ENCODE measurements at places on chromosomes 4 and X. TPM values are rescaled to one million over a fixed set of nuclear protein-coding genes. Genes with fewer than 3 reads are reported as not detected.

DNA sequence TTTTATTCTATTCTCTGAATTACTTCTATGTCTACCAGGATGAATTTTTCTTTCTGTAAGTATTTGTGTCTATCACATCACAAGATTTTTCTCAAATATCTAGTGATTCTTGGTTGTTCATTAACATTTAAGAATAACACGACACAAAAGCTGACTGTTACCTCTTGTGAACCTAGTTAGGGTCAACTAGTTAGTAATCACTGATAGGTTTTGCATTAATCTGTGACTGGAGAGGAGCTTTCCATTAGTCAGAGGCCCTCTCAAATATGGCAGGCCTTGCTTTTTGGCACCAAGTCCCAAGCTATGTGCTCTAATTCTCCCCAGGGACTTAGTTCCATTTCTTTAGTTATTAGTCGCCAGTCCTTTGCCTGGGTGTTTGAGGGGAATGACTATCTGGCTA is 259.2 kb downstream of the CFAP299 start:
- DNase-seq, result no peak
- H3K36me3 ChIP-seq, result no peaks in the 10 kb centered on the region
- H3K4me3 ChIP-seq, result no peak overlapping the region
- H3K27ac ChIP-seq, result no peak overlapping the region
- no peaks in the 10 kb centered on the region for H3K27me3 ChIP-seq
- H3K4me1 ChIP-seq, result no peaks in the 10 kb centered on the region

NXF2 gene
- total RNA-seq, result not detected

PCDH19 gene
- 0.38 TPM for total RNA-seq

LEF1 gene
- total RNA-seq, result 0.41 TPM

GRCh38 chrX:39750848-39751247 is 346.9 kb downstream of the BCOR start:
- peaks cover 23% of the 10 kb centered on the region for H3K4me1 ChIP-seq
- no peaks in the 10 kb centered on the region for H3K27me3 ChIP-seq
- no peak overlapping the region for H3K27ac ChIP-seq

DNA sequence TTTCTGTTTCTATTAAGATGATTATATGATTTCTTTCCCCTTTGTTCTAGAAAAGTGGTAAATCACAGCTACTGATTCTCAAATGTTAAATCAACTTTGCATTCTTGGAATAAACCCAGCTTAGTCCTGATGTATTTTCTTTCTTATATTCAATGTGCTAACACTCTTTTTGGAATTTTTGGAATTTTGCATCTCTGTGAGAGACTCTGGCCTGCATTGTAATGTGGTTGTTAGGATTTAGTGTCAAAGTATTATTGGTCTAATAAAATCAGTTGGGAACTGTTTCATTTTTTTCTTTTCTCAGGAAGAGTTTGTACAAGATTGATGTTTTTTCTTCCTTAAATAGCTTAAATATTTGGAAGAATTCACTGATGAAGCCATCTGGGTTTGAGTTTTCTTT is 109.6 kb downstream of the KIT start:
- no peaks in the 10 kb centered on the region for H3K27me3 ChIP-seq
- H3K4me1 ChIP-seq, result no peaks in the 10 kb centered on the region
- no peaks in the 10 kb centered on the region for H3K36me3 ChIP-seq
- no peak overlapping the region for H3K27ac ChIP-seq
- DNase-seq, result no peak
- H3K4me3 ChIP-seq, result no peak overlapping the region

DNA sequence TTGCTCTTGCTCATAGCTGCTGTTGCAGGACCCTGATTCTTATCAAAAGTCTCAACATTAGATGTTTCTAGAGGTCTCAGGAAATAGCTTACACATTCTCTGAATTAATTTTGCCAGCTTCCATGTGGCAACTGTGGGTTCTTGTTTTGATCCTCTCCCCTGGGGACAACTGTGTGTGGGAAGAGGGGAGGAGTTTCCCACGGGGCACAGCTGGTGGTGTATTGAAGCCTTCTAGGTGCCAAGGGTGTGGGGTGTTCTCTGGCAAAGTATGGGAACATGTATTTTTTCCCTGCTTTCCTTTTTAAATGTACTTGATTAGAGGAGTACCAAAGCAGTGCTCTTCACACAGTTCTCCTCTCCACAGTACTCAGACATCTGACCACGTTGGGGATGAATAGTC is 212.7 kb downstream of the RPA4 start:
- no peak for DNase-seq
- H3K4me1 ChIP-seq, result no peaks in the 10 kb centered on the region
- H3K27me3 ChIP-seq, result no peaks in the 10 kb centered on the region
- H3K27ac ChIP-seq, result no peak overlapping the region
- no peak overlapping the region for H3K4me3 ChIP-seq

FGF13 gene
- total RNA-seq, result 1.7 TPM

GRCh38 chrX:84469226-84469625 is 33.0 kb downstream of the HDX start:
- no peak overlapping the region for H3K27ac ChIP-seq
- no peaks in the 10 kb centered on the region for H3K4me1 ChIP-seq
- no peak for DNase-seq

HTR2C gene
- total RNA-seq, result not detected

DNA sequence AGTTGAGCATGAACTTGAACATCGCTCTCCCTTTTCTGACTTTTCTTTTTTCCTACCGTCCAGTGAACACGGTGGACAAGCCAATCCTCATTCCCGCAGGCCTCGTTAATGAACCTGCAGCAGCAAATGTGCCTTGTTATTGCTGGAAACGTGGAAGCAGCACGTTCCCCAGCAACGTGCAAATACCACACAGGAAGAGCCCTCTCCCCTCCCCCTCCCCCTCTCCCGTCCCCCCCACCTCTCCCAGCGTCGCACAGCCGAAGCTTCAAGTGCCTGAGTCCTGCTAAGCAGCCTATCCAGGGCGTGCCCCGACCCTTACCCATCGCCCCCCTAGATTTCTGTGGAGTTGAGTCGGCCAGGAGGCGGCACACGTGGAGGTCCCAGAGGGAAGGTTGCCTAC is 219.9 kb downstream of the BCOR start:
- no peak overlapping the region for H3K4me3 ChIP-seq
- DNase-seq, result no peak
- H3K4me1 ChIP-seq, result no peaks in the 10 kb centered on the region
- no peaks in the 10 kb centered on the region for H3K27me3 ChIP-seq

GRCh38 chrX:46916273-46916672 is 4.1 kb downstream of the JADE3 start:
- H3K4me1 ChIP-seq, result peaks cover 25% of the 10 kb centered on the region
- no peaks in the 10 kb centered on the region for H3K27me3 ChIP-seq
- no peak overlapping the region for H3K4me3 ChIP-seq
- no peak overlapping the region for H3K27ac ChIP-seq
- H3K36me3 ChIP-seq, result no peaks in the 10 kb centered on the region

- H3K27ac ChIP-seq, result no peak overlapping the region
- peaks cover 30% of the 10 kb centered on the region for H3K4me1 ChIP-seq
- no peaks in the 10 kb centered on the region for H3K27me3 ChIP-seq
- no peaks in the 10 kb centered on the region for H3K36me3 ChIP-seq
Measured at GRCh38 chr4:122824616-122825015, 2.0 kb upstream of the FGF2 start.

- no peak for DNase-seq
- no peak overlapping the region for H3K4me3 ChIP-seq
- no peaks in the 10 kb centered on the region for H3K4me1 ChIP-seq
- H3K36me3 ChIP-seq, result no peaks in the 10 kb centered on the region
- no peaks in the 10 kb centered on the region for H3K27me3 ChIP-seq
Measured at GRCh38 chr4:163976588-163976987, 482.1 kb downstream of the TMA16 start.

DNA sequence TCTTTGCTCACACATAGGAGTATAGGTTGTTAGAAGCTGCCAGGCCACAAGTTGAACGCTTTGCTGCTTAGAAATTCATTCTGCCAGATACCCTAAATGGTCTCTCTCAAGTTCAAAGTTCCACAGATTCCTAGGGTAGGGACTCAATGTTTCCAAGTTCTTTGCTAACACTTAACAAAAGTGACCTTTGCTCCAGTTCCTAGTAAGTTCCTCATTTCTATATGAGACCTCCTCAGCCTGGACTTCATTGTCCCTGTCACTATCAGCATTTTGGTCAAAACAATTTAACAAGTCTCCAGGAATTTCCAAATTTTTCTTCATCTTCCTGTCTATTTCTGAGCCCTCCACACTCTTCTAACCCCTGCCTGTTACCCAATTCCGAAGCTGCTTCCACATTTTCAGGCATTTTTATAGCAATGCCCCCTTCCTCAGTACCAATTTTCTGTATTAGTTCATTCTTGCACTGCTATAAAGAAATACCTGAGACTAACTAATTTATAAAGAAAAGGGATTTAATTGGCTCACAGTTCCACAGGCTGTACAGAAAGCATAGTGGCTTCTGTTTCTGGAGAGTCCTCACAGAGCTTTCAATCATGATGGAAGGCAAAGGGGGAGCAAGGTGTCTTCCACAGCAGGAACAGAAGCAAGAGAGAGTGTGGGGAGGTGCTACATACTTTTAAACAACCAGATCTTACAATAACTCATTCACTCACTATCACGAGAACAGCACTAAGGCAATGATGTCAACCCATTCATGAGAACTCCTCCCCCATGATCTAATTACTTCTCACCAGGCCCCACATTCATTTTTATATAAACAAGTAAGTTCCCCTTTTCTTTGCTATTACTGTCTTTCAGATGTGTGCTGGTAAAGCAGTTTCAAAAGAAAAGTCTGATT is 11.5 kb upstream of the TLR1 start:
- peaks cover 13% of the 10 kb centered on the region for H3K27me3 ChIP-seq
- no peak overlapping the region for H3K4me3 ChIP-seq
- peak overlapping the region; percentile 43 for H3K27ac ChIP-seq
- H3K4me1 ChIP-seq, result no peaks in the 10 kb centered on the region

GRCh38 chr4:140718241-140718952 is 37.8 kb downstream of the TBC1D9 start:
- no peak overlapping the region for H3K4me3 ChIP-seq
- no peak for DNase-seq
- H3K27ac ChIP-seq, result peak overlapping the region; percentile 7
- H3K36me3 ChIP-seq, result no peaks in the 10 kb centered on the region

DNA sequence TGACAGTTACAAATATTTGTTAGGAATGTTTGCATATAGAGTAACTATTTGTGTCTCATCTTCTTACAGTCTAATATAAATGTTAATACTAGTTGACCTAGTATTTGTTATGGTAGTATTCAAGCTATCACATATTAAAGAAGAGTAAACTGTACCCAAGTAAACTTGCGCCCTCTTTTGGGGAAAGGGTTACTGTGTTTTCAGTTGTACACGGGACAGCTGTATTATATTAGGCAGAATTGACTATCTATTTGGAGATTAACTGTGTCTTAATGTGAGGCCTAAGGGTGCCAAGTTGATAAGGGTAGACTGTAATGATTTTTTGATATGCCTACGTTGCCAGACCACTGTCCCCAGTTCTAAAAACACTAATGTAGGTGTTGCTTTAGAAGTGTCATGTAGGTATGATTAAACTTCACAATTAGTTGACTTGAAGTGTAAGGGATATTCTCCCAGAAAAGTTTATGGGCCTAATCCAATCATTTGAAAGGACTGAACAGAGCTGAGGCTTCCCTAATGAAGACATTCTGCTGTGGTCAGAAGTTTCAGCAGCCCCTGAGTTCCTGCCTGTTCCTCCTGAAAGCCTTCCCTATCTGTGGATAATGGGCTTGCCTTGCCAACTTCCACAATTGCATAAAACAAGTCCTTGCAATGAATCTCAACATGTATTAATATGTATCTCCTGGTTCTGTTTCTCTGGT is 172.8 kb upstream of the CXCL13 start:
- H3K4me1 ChIP-seq, result peaks cover 19% of the 10 kb centered on the region
- H3K27me3 ChIP-seq, result no peaks in the 10 kb centered on the region
- H3K4me3 ChIP-seq, result no peak overlapping the region
- H3K36me3 ChIP-seq, result no peaks in the 10 kb centered on the region
- no peak for DNase-seq

GRCh38 chrX:112536544-112536943 is 143.2 kb downstream of the LHFPL1 start:
- H3K4me1 ChIP-seq, result no peaks in the 10 kb centered on the region
- H3K27ac ChIP-seq, result no peak overlapping the region
- no peaks in the 10 kb centered on the region for H3K36me3 ChIP-seq

DNA sequence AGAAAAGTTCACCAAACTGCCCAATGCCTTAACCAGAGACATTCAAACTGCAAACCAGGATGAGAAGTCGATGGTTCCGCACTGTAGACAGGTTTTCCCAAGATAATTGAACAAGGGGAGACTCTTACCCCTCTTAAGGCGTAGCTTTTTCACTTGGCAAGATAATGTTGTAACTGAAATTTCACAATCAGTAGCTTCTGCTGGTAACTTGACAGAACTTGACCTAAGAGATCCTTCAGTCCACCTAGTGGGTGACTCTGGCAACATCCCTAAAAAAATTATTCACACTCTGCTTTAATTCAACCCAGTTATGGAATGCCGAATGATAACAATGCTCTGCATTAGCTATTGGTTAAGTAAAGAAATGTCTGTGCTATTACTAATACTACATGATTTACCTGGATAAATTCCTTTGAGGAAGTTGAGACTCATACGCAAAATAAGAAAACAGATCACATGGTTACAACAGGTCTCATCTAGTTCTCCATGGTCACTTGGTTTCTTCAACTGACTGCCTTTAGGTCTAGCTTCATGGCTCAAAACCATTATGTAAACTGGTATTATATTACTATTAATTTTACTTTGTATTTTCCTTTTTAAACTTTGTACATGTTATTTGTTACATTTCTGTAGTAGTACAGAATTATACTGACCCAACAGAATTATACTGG is 9.1 kb downstream of the ELF2 start:
- no peaks in the 10 kb centered on the region for H3K27me3 ChIP-seq
- DNase-seq, result no peak
- peaks cover 81% of the 10 kb centered on the region for H3K4me1 ChIP-seq
- no peak overlapping the region for H3K4me3 ChIP-seq
- no peak overlapping the region for H3K27ac ChIP-seq
- H3K36me3 ChIP-seq, result no peaks in the 10 kb centered on the region

DNA sequence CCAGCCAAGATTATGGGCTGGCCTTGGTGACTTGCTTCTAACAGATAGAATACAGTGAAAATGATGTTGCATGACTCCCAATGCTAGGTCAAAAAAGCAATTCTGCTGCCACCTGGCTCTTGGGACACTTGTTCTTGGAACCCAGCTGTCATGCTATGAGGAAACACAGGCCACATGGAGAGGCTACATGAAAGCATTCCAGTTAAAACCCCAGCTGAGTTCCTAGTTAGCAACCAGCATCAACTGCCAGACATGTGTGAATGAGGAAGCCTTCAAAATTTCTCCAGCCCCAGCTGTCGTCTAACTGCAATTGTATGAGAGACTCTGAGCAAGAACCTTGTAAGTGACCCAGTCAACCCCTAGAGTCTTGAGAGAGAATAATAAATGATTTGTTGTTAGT is 105.2 kb upstream of the FGF16 start:
- H3K4me1 ChIP-seq, result no peaks in the 10 kb centered on the region
- no peaks in the 10 kb centered on the region for H3K27me3 ChIP-seq
- H3K4me3 ChIP-seq, result no peak overlapping the region
- DNase-seq, result no peak
- H3K36me3 ChIP-seq, result no peaks in the 10 kb centered on the region

DNA sequence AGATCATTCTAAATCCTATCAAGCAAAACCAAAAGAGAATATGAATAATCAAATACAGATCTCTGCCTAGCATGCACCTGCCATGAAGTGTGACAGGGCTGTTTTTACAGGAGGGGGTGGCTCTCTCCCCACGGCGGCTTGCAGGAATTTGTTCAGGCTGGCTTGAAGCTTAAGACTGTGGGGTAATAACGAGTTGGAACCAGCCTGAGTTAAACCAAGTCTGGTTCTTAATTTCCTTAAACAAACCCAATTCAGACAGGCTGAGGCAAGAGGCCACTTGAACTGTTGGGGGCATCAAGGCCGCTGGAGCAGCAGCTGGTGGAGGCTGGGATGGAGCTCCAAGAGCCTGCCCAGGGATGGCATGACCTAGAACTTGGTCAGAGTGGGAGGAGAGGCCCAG is 45.1 kb upstream of the LGI2 start:
- DNase-seq, result no peak
- H3K36me3 ChIP-seq, result no peaks in the 10 kb centered on the region
